Karpas-422 (cell line): ENCODE measurements at places on chromosomes 7 and 10.

DNA sequence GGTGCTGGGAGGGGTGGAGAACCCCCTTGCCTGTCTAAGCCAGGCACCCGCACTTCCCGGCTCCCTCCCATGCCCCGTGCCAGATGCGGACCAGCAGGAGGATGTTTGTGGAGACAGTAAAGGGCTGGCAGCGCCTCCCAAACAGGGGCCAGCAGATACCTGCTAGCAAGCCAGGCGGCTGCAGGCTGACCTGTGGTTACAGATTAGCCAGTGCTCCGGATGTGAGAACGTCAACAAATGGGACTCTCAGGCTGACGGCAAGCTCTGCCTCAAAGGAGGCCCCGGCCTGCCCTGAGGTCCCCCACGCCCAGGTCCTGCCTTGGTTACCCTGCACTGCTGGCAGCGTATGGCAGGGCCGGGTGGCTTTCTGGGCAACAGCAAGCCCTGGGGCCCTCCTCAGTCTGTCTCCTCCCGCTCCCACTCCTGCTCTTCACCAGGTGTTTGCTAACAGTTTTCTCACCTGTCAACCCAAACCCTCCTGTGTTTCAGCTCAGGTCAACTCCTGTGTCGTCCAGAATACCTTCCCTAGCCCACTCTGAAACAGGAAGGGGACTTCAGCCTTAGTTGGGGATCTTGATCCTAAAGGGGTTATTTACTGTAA is 85.4 kb downstream of the NEURL1 start:
- DNase-seq = no peak

GRCh38 chr10:75959209-75959608 is 527.8 kb downstream of the LRMDA start:
- no peak for DNase-seq

- DNase-seq = no peak
Measured at GRCh38 chr10:13310518-13311176, 10.8 kb upstream of the PHYH start.

DNA sequence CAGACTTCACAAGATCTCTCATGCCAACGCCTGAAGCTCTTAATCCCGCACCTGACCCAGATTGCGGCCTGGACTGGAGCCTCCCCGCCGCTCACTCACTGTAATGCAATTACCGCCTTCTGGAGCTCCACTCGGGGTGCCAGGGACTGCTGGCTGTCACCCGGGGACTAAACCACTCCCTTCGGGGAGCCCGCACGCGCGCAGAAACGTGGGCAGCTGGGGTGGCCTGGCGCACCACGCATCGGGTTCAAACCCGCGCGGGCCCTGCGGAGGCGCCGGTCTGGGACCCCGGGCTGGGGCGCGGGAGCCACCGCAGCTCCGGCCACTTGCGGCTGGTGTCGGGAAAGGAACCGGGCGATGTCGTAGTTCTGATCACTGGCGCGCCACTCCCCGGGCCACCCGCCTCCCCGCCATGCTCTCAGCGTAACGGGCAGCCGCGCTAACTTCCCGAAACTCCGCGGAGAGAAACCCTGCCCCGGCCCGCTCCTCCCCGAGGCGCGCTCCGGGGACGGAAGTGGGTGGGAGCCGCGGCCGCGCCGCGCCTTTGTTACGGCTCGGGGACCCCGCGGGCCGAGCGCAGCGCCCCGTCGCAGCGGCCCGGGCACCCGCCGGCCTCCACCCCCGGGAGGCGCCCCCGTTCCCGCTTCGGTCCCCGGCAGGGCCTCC is 100.3 kb upstream of the SVIL start:
- no peak for DNase-seq

DNA sequence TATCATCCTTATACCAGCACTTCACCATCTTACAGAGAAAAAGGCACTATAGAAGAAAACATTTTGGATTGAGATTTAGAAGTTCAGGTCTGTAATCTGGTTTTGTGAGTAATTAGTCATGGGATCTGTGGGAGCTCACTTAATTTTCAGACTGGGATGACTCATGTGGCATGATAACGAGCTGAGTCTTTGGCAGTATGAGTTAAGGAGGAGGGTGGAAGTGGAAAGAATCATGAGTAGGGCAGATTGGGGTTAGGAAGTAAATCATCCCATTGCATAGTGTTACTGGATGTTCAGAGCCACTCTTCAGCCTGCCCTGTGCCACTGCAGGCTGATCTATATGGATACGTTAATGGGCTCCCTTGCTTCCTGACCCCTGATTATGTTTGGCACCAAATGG is 64.9 kb downstream of the ZNF92 start:
- DNase-seq = no peak

DNA sequence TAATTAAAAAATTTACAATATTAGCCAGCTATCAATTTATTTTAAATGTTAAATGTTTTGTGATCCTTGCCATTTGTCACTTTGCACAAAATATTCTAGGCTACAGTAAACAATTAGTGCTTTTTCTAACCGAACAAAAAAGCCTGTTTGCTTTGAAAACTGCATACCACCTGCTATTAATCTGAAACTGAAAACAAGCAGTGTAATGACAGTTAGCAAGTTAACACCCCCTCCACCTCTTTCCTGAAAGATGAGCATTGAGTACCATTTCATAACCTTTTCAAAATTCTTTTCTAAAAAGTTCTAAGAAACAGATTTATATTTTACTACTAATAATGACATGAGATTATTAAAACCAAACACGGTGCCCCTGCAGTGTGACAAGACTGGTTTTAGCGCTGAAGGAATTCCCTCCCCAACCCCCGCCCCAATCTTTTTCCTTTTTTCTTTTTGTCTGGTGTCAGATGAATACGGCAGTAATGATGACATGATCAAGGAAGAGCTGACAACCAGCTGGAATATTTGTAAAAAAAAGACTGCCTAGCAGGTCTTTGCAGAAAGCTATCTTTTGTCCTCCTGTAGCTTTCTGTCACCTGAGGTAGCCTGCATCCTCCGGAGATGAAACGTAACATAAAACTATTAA is 175.6 kb downstream of the CHCHD3 start:
- DNase-seq = no peak

DNA sequence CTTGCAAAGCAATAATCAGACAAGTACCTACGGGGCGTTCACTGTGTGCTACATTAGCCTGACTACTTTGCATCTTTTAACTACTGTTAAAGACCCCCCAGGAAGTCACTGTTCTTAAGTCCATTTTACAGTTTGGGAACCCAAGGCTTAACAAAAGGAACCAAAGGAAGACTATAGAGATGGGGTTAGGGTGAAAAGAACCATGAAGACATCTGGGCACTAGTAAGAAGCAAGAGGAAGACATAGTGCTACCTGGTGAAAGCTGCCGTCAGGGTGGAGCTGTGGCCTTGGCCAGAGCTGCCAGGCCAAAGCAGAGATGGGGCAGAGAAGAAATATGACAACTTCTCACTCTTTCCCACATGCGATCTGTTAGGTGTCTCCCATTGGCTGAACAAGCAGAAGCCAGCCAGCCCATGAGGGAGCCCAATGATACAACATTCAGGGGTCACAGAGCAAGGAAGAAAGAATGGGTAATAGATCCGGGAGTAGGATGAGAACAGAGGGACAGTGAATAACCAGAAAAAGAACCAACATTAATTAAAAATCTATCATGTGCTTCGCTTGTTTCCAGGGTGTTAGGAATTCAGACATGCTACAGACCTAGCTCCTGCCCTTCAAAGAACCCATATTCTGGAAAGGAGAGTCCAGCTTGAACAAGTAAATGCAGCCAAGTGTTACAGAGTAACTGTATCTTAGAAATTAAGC is 85.4 kb downstream of the ARID5B start:
- DNase-seq = no peak

GRCh38 chr7:128302139-128302538 is 41.6 kb downstream of the RBM28 start:
- no peak for DNase-seq

- no peak for DNase-seq
Measured at GRCh38 chr10:46224414-46224682, 62.4 kb upstream of the ANTXRL start.

DNA sequence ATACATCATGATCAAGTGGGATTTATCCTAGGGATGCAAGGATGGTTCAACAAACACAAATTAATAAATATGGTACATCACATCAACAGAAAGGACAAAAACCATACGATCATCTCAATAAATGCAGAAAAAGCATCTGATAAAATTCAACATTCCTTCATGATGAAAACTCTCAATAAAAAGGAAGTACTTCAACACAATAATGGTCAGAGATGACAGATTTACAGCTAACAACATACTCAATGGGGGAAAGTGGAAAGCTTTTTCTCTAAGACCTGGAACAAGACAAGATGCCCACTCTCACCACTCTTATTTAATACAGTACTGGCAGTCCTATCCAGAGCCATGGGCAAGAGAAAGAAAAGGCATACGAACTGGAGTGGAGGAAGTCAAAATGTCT is 39.9 kb upstream of the PRR15 start:
- DNase-seq = no peak

DNA sequence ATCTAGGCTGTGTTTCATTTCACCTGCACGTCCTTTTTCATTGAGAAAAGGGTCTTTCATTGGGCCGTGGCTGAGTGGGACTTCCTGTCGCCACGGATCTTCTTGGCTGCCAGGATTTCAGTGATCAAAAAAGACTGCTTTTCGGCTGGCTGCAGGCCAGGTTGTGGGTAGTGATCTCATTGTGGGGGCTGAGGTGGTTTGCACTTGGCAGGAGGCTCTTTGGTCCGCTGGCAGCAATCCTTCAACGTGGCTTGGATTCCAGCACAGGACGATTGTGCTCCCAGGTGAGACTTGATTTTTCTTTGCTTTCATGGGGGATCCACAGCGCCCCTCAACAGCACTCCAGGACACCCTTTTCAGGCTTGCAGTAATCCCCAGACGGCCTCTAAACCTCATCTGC is 29.0 kb upstream of the ZNF273 start:
- DNase-seq = no peak

DNA sequence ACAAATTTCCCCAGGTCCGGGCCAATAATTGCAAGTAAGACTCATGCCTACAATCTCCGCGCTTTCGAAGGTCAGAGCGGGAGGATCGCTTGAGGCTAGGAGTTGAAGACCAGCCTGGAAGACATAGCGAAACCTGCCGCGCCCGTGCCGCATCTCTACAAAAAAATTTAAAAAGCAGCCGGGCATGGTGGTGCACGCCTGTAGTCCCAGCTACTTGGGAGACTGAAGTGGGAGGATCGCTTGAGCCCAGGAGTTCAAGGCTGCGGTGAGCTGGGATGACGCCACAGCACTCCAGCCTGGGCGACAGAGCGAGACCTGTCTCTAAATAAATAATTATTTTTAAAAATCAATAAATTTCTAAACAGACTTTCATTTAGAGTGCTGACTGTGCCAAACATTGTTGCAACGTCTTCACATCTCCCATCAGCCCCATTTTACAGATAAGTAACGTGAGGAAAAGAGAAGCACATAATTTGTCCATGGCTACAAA is 494 bp upstream of the CFAP43 start:
- no peak for DNase-seq

DNA sequence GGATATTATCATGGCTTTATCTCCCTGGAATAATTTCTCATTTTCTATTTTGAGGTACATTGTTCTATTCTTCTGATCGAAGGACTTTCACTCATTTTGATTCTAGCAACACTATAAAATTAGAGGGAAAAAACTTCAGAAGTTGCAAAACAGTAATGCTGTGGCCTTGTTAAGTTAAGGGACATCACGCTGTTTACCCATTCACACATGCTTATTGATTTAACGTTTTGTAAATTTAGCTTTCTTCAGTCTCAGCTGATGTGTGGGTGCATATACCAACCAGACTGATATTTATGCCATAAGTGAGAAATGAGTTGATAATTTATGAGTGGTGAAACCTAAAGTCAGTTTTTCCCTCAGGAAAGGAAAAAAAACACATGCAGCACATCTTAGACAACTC is 63.5 kb upstream of the RELN start:
- DNase-seq = no peak

DNA sequence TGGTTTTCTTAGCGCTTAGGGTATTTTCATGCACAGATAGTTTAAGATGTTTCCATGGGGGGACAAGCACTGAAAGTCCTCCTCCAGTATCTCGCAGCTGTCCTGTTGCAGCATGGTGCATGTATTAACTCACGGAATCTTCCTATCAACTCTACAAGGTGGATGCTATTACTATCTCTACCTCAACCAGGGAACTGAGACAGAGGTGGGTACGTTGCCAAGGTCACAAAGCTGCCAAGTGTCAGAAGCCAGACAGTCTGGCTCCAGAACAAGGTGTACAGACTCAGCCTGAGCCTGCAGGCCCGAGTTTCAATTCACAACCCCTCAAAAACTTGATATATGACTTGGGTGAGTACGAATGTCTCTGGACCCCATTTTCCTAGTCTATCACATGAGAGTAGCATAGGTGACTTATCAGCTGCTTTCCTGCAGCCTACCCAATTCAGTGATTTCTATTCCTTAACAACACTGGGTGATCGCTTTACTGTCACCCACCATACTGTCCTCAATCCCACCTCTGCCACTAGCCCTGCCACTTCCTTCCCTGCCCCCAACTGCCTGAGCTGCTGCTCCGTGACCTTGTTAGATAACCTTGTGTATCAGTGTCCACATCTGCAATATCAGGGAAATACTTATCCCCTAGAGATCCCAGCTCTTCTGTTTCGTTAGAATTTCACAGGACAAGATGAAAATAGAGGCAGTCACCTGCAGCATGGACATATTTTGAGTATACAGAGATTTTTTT is 92.1 kb downstream of the ABCC2 start:
- no peak for DNase-seq

- no peak for DNase-seq
Measured at GRCh38 chr10:48450741-48451466, 144.4 kb downstream of the MAPK8 start.

DNA sequence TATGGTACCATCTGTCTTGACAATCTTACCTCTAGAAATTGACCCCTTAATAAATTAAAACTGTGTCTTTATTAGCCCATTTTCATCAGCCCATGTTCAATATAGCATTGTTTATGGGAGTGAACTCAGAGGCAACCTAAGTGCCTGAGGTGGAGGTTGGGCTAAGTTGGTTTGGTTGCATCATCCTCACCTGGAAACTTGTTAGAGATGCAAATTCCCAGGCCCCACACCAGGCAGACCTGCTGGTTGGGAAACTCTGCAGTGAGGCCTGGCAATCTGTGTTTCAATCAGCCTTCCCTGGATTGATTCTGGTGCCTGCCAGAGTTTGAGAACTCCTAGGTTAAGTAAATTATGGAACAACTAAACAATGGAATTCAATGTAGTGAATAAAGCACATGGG is 9.4 kb upstream of the FAM170B start:
- DNase-seq = no peak

- no peak for DNase-seq
Measured at GRCh38 chr10:121448766-121449421, 149.3 kb downstream of the FGFR2 start.
